ENCODE measurements at places on chromosomes 5 and 9.
A peak's percentile ranks its signal among the peaks of the same experiment; 100 is the strongest.

- DNase-seq, result no peak
These were observed 158.5 kb upstream of the PTGER4 start for GRCh38 chr5:40521108-40521785.

DNA sequence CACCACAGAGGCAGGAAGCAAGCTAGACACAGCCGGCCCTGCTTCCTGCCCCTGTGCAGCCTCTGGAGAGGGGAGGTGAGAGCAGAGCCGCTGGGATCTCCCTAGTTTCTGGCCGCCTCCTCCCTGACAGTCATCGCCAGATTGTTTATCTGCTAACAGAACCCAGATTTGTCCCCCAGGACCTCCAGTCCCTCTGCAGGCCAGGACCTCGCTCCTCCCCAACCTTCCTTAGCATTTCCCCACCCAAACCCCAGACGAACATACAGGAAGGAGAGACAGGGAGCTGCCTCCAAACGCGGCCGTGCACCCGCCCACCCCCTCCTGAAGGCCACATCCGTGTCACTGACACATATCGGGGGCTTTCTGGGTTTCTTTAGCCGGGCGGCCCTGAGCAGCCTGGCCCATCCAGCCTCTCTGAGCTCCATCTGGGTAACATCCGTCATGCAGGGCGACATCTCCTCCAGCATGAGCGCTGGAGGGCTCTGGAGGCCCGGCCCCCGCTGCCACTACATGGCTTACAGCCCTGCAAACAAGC lies 47.5 kb downstream of the DBH start:
- no peak for DNase-seq

DNA sequence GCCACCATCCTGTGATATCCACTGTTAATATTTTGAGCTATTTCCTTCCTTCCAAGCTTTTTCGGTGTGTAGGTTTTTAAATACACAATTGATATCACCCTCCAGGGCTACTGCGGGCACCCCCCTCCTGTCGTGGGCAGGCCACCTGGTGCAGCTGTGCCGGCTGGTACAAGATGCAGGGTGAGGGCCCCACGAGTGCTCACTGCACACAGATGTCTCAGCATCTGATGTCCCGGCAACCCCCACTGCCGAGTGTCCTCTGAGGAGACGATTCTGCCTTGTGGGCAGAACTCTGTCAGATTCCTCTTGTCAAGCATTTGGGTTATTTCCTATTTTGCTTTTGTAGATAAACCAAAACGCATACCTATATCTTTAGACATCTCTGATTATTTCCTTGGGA lies 25.1 kb downstream of the CACNA1B start:
- peak; percentile 32 for DNase-seq

- DNase-seq, result no peak
These were observed 8.1 kb downstream of the UBQLN1 start for GRCh38 chr9:83699615-83700014.

GRCh38 chr5:2738700-2739359 lies 12.6 kb downstream of the IRX2 start:
- no peak for DNase-seq

DNA sequence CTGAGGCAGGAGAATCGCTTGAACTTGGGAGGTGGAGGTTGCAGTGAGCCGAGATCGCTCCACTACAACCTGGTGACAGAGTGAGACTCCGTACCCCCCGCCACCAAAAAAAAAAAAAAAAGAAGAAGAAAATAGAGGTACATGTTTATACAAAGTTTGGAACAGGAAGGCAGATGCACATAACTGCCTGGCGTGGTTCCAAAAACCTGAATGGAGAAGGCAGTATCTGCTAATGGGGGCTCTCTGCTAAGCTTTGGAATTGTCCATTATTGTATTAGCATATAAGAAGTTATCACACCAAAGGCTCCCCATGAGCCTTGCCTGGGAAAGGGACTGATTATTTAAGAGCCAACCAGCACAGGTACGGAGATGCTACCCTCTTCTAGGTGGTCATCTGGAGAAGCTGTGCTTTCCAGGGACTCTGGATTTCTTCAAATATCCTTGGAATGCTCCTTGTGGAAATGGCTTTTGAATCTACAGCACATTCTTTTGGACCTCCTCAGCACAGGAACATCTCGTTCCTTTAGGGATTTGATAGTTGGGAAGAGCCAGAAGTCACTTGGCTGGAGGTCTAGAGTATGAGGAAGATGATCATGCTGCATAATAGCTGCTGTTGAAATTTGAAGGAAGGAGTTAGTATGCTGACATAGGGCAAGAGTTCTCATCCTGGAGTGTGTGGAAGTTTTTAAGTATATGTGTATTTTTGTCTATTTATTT lies 42.5 kb upstream of the ABCA1 start:
- DNase-seq, result no peak

DNA sequence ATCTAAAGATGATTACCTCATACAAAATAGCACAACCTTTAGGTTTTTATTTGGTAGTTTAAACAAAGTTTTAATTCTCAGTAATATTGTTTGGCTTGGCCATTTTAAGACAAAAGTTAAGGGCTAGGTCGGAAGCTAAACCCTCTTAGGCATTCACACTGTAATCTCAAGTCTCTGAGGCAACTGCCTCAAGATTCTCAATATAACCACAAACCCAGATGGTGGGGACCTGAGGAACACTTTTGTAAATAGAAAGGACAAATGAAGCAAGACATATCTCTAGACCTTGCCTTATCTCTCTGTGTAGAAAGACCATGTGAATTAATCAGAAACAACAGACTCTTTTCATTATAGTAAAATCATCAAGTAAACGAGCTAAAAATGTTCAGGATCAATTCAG lies 500.2 kb upstream of the CDH6 start:
- DNase-seq, result no peak

DNA sequence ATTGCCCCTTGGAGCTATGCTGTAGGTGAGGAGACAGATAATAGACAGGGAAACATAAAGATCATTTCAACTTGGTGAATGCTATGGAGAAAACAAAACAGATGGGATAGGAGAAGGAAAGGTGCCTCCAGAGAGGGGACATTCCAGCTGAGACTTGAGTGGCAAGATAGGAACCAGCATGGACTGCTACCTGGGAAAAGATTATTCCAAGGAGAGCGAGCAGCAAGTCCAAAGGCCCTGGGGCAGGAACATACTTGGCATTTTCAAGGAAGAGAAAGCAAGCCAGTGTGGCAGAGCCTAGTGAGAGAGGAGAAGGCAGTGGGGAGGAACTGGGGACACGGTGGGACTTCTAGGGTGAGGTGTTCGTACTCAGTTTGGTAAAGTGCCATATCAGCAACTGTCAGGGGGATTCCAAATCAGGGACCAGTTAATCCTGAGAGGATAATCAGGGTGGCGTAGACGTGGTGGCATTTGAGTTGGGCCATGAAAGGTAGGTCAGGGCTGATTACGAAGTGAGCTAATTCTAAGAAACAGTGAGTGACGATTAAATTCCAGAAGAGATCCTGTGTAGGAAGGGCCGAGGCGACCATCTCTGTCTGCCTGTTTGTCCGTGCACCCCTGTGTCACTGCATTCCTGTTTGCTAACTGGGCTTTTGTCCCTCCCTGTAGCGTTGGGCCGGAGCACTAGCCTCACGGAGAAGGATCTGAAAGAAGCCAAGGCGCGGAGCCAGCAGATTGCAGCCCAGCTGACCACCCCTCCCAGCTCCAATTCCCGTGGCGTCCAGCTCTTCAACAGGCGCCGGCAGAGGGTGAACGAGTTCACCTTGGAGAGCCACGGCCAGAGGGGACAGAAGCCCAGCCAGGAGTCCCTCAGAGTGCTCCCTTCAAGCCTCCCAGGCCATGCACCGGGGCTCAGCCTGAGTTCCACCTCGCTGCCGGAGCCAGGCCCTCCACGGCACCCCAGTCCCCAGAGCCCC lies 7.1 kb downstream of the SYNPO start:
- DNase-seq, result no peak

DNA sequence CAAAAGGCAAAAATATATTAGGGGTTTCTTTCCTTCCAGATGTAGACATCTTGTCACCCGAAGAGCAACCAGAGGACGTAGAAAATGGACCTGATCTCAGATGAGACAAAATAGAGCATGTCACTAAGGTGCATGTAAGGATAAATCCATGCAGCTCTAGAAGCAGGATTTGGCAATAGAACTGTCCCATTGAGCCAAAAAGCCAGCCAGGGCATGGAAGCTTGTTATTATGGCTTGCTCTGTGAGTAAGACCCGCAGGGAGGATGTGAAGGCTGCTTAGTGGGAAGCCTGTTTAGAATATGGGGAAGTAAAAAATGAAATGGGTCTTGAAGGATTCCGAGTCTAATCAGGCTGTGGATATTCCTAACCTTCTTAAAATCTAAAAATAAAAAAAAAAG lies 165.6 kb upstream of the MPDZ start:
- DNase-seq, result no peak

DNA sequence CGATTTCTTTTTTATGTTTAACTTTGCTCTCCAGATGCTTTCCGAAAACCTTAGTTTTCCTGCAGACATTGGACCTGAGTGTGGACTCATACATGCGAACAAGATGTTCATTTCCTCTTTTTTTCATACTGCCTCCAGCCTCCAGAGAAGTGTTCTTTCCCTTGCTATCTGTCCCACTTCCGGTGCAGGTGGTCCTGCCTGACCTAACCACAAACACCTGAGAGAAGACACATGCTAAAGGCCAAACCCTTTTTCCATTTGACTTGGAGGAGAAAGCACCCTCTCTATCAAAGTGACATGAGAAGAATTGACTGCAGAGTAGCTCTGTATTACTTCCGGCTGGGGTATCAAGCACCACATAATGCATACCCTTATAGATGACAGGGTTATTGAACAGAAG lies 334.0 kb downstream of the ARHGEF28 start:
- DNase-seq, result no peak

- DNase-seq, result no peak
These were observed 59.9 kb upstream of the CER1 start for GRCh38 chr9:14782286-14783051.

GRCh38 chr9:93308158-93308602 lies 124.2 kb downstream of the WNK2 start:
- DNase-seq, result peak; percentile 23

DNA sequence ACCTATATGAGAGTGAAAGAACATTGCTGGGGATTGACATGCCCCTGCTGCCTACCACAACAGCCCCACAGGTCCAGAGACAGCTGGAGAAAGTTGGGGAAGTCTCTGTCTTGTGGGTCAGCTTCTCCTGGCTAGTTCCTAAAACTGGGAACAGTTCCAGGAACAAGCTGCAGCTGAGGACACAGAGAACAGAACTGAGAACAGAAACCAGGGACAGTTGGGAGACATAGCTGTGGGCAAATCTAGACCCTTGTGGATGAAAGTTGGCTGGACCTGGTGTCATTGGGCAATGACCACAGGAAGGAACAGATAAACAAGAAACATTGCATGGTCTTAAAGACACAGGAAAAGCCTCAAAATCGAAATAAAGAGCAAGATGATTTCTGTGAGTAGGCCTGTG lies 58.3 kb upstream of the MOCS2 start:
- DNase-seq, result no peak

GRCh38 chr5:102902135-102902448 lies 147.0 kb downstream of the PAM start:
- DNase-seq, result no peak

GRCh38 chr5:156531199-156531598 lies 204.2 kb downstream of the SGCD start:
- DNase-seq, result no peak

GRCh38 chr5:152309926-152310450 lies 95.1 kb downstream of the NMUR2 start:
- peak; percentile 21 for DNase-seq

DNA sequence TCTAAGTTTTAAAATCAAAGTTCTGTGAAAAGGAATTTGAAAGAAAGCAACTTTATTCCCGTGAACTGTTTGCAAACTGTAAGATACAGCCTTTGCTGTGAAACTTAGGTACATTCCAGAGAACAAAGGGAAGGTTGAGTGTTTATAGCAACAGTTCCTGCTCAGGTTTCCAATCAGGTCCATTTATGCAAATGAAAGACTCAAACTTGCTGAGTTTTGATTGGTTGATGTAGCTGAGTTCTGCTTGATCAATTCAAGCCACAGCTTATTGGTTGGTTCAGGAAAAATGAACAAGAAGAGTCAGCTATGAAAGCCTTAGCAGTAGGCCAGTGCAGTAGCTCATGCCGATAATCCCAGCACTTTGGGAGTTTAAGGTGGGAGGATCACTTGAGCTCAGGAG lies 37.9 kb downstream of the SLC27A6 start:
- DNase-seq, result no peak

- DNase-seq, result no peak
These were observed 1.1 kb downstream of the GALNT10 start for GRCh38 chr5:154191467-154192261.

DNA sequence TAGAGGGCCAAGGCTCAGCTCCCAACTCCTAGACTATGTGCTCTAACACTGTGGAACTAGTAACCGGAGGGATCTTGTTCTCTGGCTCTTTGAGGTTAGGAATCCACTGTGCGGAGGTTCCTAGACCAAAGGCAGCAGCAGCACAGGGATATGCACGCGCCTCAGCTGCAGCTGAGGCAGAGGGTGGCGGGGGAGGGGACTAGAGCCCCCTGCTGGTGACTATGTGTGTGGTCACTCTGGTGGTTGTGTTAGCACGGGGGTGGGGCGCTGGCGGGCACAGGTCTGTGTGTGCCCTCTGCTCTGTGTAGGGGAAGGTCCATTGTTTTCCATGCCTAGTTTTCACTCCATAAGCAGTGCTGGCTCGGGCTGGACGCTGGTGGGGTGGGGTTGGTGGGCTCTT lies 458.0 kb upstream of the IZUMO3 start:
- DNase-seq, result no peak

DNA sequence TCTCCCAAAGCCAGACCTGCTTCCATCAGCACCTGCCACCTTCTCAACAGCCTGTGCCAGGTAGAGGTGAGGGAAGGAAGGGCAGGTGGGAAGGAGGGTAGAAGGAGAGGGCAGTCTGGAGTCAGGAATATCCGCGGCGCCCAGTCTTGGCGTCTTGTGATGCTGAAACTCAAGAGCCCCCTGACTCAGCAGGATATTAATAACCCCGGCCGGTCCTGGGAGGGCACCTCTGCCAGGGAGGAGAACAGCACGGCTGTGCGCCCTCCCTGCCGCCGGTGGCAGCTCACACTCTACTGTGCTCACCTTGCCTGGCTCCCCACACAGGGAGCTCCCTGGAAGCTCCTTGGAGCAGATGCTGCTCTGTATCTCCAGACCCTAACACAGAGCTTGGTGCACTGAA lies 11.6 kb upstream of the NTNG2 start:
- no peak for DNase-seq

DNA sequence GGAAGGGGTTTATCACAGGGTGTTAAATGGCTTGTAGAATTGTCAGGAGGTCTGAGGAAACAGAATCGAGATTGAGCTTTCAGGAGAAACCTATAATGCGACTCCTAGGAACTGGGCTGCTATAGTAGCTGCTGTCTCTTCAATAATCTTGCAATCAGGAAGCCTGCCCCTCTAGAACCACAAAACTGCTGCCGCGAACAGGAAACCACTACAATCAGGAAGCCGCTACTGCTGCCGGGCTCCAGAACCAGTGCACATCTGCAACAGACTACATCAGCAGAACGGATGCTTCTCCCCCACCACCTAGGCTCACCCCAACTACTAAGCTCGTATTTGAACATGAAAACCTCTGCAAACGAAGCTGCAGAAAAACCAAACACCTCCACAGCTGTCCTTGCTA lies 31.6 kb downstream of the TNFSF8 start:
- DNase-seq, result no peak

DNA sequence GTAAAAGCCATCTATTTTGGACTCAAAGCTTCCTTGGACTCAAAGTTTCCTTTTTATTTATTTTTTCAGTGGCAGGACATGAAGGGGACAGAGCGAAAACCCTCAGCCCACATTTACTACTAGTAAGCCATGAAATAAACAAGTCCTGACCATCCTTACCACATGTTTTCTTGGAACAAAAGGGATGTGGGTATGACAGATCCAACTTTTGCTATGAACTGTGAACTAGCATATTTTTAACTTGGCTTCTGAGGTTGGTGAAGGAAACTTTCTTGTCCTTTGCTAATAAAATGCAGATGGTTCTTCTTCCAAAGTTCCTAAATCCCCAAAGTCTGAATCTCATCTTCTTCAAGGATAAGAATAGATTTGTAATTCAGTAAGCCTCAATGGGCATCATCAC lies 122.7 kb upstream of the TNC start:
- no peak for DNase-seq
